ENCODE measurements at places on chromosomes 7 and 10. TPM values are rescaled to one million over a fixed set of nuclear protein-coding genes. Genes with fewer than 3 reads are reported as not detected.

DNA sequence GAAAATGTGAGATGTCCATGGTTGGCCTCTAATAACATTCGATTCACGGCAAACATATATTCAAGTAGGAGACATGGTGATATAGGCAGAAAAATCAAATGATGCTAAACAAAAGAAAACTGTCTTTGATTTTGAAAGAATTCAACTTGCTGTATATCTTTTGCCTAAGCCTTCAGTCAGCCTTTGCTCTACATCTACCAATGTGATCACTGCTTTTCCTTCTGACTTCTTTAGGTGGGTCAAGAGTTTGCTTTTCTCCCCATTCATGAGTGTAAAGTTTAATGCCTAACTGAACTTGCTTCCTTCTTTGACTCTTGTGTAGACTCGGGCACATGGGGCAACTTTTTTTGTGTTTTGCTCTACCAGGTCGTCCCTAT is 417 bp upstream of the HIF1AN start:
- DNase-seq = no peak

DNA sequence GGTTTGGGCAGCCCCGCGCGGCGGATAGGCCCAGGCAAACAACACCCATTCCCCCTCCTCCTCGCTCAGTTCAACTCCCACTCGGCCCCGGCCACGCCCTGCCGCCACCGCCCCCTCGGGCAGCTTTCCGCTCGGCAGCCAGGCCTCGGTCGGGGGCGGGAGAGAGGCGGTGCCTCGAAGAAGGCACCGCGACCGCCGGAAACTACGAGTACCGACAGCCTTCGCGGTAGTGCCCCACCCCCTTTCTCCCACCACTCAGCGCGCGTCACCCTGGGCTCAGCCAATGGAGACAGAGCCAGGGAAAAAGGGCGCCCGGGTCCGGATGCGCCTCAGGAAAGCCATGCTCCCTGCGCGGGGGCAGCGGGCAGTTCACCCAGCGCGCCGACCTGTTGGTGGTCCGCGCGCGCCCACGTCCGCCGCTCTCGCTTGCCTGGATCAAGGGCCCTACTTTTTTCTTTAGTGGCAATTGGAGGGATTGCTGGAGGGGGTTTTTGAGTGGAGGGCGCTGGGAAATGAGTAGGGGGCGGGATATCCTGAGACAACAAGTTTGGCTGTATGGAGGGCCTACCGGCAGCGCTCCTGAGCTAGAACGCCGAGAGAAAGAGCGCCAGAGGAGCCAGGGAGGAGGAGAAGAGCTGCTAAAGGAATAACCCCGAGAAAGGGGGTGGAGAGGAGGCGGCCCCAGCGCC is 557 bp upstream of the SP4 start:
- DNase-seq = peak; percentile 99

The GPER1 gene
- 4.6 TPM for total RNA-seq

- no peak for DNase-seq
These were observed 10.2 kb upstream of the BAG3 start for GRCh38 chr10:119640875-119641526.

DNA sequence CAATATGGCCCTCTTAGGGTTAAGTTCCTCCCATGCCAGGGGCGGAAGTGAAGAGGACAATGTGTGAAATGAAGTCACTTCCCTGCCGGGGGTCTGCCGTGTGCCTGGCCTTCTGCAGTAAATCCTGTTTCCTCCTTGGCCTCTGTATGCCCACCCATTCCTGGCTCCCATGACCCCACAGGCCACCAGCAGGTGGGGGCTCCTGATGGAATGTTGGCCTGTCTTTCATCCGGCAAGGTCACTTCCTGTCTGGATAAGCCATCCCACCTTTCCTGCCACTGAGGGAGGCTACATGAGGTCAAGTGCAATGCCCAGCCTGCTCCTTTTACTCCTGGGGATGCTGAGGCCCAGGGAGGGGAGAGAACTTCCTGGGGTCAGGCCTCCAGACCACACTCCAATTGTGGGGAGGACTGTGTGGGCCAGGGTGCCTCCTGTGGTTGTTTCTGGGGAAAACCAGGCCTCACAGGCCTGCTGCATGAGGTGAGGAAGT is 22.3 kb downstream of the PALD1 start:
- no peak for DNase-seq

GRCh38 chr10:113019692-113020474 is 69.8 kb downstream of the TCF7L2 start:
- DNase-seq = no peak

- no peak for DNase-seq
These were observed 82.5 kb downstream of the TMEM168 start for GRCh38 chr7:112707655-112708054.

- no peak for DNase-seq
These were observed 13.3 kb downstream of the PRSS2 start for GRCh38 chr7:142784096-142784495.

The AS3MT gene
- 9.3 TPM for total RNA-seq

The MRPS33 gene
- 24.5 TPM for total RNA-seq

DNA sequence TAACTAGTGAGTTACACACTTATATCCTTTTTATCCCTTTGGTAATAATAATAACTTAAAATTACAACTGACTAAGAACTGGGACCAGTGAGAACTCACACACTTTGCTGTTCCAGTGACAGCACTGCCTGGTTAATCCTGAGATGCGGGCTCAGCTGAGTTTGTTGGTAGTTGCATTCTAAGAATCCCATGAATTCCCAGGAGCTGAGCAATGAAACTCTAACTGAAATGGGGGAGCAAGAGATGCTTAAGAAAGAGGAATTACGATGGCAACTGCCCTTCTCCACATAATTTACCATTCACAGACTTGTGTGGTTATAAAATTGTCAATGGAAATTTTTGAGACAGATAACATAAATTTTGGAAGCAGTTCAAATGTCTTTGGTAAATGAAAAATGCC is 659.4 kb downstream of the MAGI2 start:
- no peak for DNase-seq

DNA sequence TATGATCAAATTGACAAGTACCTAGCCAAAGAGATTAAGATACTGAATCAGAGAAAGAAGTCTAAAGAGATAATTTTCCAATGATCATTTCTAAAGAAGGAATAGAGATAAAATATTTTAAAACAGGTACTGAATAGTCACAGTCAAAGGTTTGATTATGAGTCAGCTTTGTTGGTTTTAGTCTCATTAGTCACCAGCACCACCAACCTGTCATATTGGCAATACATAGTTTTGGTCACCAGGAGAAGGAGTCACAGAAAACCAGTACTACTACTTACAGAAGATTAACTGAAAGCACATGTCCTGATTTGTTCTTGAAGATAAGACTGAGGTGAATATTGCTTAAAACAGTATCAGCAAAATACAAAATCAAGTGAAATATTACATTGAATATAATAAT is 34.6 kb downstream of the ZEB1 start:
- no peak for DNase-seq

GRCh38 chr10:79140855-79141254 is 72.1 kb downstream of the ZMIZ1 start:
- no peak for DNase-seq

The TEX36 gene
- not detected for total RNA-seq

The GIMAP7 gene
- total RNA-seq = 20.4 TPM

- no peak for DNase-seq
These were observed 105.6 kb upstream of the NRBF2 start for GRCh38 chr10:63027531-63027930.
